ENCODE measurements at places on chromosomes 2 and 18. TPM values are rescaled to one million over a fixed set of nuclear protein-coding genes. Genes with fewer than 3 reads are reported as not detected.

Gene DNAH7
- 0.25 TPM for total RNA-seq

Gene SERPINB10
- total RNA-seq = not detected

DNA sequence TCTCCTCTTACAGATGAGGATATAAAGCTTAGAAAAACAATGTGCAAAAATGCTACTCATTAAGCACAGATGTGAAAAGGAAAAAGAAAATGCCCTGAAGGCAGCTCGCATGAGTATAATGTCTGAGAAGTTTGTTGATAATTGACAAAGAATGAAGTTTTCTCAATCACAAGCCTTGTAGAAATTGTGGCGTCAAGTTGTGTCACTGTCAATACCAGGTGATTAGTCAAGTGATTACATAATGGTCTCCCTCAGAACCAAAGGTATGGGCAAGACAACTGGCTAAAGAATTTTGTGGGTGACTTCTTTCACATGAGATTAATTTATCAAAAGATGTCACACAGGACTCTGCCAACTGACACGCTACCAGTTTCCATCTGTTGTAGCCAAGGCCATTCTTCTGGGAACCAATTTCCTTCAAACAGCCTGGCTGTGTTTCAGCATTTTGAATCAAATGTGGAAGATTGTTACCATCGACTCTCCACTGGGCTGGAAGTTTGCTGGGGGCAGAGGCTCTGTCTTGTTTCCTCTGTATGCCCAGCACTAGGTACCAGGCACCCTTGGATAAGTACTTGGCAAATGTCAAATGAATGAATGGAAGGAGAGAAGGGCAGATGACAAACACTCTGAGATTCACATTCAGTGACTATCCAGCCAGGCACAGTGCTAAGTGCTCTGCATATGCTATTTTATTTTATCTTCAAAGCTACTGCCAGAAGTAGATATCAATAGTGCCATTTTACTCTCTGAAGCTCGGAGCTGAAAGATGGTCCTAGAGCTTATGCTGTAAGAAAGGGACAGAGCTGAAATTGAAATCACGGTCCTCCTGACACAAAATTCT is 5.9 kb upstream of the FN1 start:
- DNase-seq = no peak

Gene CNTNAP5
- total RNA-seq = not detected

Gene PPIL3
- total RNA-seq = 23.2 TPM

GRCh38 chr18:22831441-22831904 is 101.7 kb upstream of the RBBP8 start:
- DNase-seq = no peak

DNA sequence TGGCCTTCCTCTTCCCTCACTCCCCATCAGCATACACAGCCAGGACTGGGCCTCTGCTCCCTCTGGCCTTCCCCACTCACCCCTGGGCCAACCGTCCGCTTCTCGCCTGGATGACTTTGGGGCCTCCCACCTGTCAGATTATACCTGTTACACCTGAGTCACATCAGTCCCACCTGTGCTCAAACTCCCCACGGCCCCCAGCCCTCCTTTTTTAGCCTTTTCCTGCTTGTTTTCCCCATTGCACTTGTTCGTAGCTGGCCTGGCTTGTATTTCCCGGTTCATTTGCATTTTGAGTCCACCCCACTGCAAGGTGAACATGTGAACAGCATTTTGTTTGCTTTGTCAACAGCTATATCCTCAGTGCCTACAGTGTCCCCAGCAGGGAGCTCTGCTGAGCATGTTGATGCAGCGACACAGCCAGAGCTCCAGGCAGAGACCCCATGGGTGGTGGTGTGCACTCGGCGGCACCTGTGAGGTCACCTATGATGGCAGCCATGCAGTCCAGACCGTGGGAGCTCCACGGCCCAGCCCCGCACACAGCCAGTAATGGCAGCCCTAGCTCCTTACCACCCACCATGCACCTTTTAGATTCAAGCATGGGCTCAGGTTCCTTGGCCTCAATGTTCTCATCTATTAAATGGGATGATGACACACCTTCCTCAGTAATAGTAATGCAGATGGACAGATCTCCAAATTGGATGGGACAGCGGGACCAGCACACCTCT is 276.4 kb upstream of the HS6ST1 start:
- DNase-seq = no peak

Gene FABP1
- not detected for total RNA-seq

Gene RESP18
- total RNA-seq = not detected

GRCh38 chr2:135072125-135072997 is 20.3 kb downstream of the RAB3GAP1 start:
- DNase-seq = no peak

Gene SLC23A3
- 0.37 TPM for total RNA-seq

Gene DSG1
- 0.77 TPM for total RNA-seq

DNA sequence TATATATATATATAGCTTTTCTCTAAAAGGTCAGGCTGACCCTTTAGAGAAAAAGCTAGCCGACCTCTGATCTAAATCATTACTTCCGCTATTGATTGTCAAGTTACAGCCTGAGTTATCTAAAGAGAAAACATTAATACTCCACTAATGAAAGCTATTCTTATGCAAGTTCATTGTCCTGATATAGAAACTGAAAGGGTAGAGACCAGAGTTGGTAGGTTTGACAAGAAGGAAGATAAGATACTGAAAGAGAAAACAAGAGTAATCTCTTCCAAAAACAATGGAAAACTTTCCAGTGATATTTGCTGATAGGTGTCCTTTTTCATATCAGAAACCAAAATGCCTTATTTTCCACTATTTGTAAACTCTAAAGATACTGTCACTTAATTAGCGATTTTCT is 62.8 kb upstream of the SLC39A10 start:
- DNase-seq = no peak

All from left ventricle myocardium superior (tissue), 1 donor.